Stimulated activated CD4-positive, alpha-beta T cell treated with anti-CD3 and anti-CD28 coated beads, Interleukin-1b, Interleukin-23, amount 100 ng/mL, for 48 hours (primary cell): ENCODE measurements at places on chromosomes 16 and 17.

DNA sequence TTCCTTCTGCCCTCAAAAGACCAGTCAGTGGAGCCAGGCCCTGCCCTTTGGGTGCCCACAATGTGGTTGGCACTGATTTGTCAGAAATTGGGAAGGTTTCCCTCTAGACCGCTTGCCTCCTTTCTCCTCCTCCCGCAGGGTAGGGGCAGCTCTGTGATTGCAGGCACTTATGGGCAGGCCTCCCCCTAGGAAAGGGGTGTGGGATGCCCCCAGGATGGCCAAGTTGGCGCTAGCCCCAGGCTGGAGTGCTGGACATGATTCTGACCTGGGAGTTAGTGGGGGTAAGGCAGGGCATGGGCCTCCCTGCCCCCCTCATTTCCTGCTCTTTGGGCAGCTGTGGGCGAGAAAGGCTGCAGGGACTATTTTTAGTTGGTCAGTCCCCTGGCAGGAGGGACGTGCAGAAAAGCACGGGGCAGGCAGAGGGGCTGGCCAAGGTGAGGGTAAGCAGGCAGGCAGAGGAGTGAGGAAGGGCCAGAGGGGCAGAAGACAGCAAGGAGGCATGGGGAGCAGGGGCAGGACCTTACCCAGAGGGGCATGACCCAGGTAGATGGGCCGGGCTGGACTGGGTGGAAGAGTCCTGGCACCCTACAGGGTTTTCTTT is 3.3 kb downstream of the RARA start:
- DNase-seq = no peak

GRCh38 chr17:15780188-15780587 is 48.1 kb downstream of the TBC1D26 start:
- DNase-seq = no peak

GRCh38 chr17:17761894-17762743 is 74.7 kb downstream of the SREBF1 start:
- DNase-seq = no peak

GRCh38 chr17:50903604-50904517 is 37.7 kb upstream of the TOB1 start:
- peak; percentile 67 for DNase-seq

- no peak for DNase-seq
Measured at GRCh38 chr17:42997390-42997983, 732 bp upstream of the RPL27 start.

- DNase-seq = no peak
Measured at GRCh38 chr17:44320066-44320465, 4.6 kb downstream of the SLC25A39 start.

DNA sequence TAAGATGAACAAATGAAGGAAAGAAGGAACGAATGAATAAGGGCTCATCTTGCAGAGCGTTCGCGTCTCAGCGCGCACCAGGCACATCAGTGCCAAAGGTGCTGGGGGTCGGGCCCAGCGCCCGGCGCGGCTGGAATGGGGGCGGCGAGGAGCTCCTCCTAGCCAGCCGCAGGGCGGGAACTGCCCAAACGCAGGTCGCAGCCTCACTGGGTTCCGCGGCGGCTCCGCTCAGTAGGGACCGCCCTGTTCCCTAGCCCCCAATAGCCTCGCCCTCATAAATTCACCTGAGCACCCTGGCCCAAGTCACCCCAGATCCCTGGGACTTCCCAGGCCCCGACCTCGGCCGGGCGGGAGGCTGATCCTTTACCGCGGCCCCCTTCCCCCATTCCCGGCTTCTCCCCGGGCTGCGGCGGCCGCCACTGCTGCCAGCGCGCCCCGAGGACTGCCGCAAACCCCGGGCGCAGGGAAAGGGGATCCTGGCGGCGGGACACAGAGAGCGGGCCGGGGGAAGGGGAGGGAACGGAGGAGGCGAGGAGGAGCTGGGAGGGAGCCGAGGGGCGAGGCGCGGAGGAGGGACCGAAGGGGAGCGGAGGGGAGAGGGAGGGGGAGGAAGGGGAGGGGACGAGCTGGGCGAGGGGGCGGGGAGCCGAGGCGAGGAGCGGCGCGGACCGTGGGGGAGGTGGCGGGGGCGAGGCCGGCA is 377 bp upstream of the CRHR1 start:
- DNase-seq = no peak

- DNase-seq = no peak
Measured at GRCh38 chr17:79942011-79942405, 93.7 kb downstream of the TBC1D16 start.

- DNase-seq = no peak
Measured at GRCh38 chr16:77723108-77723514, 797 bp downstream of the NUDT7 start.

DNA sequence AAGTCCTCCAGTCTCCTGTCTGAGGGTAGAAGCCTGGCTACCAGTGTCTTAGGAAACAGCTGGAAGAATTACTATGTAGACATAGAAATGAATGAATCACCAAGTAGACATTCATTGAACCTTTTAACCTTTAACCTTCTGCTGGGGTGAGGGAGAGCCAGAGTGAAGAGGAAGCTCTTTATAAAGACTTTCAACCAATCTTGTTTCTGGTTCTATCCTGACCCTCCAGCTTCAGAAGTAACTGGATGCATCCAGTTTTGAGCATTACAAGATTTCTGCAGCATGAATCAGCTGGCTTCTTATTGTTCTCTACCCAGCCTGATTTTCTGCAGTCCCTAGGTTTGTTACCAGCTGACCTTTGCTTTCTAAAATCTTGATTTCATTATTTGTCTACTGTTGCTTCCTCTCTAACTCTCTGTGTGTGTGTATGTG is 8.5 kb downstream of the TEKT1 start:
- no peak for DNase-seq

- DNase-seq = no peak
Measured at GRCh38 chr16:54934481-54935265, 4.0 kb downstream of the IRX5 start.

DNA sequence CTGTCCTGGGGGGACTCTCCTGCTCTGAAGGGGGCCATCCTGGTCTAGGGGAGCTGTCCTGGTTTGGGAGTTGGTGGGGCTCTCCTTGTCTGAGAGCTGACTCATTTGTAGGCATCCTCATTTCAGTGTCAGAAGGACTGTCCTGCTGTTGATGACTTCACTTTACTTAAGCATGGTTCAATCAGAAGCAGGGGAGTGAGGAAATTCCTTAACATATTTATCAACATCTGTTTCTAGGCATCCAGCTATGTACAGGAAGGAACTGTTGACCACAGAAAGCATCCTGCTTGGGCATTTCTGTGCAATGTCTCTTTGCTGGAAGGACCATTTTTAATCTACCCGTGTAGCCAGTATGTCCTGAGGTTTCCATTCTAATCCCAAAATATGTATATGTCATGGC is 502.7 kb upstream of the HSBP1 start:
- no peak for DNase-seq

DNA sequence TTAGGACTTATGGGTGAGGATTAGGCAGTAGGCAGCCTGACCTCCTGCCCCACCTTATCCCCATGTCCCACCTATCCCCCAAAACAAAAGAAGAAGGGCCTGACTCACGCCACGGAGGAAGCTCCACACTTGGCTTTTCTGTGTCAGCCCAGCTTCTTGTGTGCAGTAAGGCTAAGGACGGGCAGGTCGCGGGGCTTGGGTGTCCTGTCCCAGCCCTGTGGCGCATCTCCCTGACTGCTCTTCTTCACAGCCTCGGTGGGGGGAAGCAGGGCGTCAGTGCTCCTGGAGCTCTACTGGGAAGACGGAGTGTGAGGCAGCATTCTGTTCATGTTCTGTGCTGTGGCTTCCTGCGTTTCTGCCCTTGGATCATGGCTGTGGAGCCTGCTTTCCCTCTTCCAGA is 34.6 kb upstream of the ALDH3A2 start:
- no peak for DNase-seq

DNA sequence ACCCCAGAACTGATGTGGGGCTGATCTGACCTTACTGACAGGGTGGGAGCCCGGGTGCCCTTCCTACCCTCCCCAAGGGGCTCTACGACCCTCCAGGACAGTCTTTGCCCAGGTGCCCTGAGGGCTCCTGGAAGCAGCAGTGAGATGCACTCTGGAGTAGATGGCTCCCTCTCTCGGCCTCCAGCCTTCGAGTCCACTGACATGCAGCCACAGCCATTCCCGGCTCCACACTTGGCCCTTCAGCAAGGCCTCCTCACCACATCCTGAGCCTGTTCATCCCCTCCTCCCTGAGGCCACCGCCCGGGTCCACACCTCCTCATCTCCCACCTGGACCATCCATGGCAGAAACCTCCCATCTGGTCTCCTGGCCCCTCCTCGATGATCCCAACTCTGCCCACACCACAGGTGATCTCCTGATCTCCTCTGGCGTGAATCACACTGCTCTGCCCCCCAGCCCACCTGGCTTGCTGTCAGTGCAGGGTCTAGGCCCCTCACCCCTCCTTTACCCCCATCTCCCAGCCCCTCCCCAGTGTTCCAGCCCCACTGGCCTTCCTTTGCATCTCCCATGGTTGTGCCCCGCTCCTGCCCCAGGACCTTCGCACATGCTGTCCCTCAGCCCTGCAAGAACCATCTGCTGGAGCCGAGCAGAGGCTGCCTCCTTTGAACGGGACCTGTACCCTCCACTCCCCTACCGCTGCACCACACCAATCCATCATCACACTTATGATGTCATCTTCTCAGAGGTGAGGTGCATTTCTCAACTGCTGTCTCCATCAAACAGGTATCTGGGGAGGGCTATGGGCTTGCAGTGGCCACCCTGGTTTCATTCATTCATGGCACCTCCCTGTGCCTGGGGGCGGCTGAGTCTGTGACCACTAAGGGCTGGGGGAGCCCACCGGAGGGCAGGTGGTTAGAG is 44.7 kb downstream of the SOCS1 start:
- no peak for DNase-seq

DNA sequence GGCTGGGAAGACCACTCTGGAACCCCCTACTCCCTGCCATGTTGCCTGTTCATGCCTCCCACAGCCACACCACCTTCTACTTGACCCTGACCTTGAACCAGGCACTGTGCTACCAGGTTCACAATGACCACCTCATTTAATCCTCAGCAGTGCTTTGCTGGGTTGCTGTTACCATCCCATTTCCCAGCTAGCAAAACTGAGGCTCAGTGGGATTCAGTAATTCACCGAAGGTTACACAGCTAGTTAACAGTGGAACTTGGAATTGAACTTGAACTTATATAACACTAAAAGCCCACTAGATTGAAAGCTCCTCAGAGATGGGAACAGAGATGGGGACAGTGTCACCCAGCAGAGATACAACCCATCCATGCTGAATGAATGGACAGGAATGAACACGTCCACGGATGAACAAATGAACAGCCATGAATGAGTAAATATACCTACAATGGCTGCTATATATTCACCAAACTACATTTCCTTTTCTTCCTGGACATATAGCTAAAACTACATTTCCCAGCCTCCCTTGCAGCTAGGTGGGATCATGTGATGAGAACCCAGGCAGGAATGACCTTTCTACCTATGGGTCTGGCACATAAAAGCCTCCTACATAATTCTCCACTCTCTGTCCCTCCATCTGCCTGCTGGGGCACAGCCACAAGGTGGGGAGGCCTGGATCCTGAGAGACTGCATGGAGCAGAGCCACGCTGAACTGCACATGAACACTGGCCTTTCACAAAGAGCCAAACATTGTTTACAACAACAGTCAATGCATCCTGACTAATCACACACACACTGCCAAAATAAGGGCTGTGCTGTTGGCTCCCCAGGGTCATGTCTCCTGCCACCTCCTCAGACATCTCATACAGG is 94.8 kb downstream of the RMI2 start:
- no peak for DNase-seq

DNA sequence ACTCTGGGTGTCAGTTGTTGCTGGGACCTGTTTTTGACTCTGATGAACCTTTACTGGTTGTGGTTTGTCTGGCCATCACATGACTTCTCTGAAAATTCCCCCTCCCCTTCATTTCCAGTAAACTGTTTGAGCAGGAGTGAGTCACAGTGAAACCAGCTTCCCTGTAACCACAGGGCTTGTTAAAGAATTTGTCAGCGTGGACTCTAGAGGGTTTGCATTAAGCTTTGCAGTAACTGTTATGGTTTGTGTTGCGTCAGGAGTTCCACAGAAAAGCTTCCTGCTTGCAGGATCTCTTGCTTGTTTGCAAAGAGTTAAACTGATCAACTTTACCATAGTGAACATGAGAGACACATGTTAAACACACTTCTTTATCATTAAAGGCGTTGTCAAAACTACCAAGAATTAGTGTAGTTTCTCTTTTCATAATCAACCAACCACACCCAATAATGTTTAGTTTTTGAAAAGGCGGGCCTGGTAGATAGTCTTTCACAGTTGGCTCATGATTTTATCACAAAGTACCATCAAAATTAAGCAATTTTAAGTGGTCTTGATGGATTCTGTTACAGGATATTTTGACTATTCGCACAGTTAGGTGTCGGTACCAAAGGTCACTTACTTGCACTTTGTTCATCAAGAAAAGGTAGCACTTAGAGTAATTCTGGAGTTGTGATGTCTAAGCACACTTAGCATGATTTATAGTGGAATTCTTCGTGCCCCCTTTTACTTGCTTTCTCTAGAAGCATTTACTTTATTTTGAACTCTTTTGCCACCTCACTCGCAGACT is 79.3 kb downstream of the VMP1 start:
- peak; percentile 88 for DNase-seq

- no peak for DNase-seq
Measured at GRCh38 chr17:76036497-76037261, 9.6 kb upstream of the EVPL start.

DNA sequence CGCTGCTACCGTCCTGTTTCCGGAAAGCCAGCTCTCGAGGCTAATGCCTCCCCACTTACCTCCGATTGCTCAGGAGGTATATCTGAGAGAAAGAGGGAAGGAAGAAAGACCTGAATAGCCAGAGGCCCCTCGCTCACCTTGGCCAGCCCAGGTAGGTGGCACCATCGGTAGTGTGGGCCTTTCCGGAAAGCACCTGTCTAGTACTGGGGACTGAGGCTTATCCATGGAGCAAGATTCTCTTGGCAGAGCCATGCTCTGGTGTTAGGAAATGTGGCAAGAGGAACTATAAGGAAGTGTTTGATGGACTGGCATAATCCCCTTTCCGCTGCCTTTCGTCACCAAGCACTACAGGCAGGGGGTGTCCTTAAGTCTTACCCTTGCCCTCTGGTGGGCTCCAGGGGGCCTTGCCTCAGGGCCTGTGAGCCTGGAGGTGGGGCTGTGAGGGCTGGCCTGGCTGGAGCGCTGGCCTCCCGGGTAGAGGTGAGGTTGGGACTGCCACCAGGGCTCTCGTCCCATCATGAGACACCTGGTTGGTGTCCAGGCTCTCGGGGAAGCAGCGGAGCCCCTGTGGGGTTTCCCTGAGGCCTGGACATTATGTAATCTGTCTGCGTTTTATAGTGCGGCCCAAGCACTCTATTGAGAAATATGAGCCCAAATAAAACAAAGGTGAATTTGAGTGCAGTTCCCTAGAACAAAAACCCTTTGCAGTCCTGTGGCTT is 2.9 kb downstream of the CMIP start:
- DNase-seq = no peak

DNA sequence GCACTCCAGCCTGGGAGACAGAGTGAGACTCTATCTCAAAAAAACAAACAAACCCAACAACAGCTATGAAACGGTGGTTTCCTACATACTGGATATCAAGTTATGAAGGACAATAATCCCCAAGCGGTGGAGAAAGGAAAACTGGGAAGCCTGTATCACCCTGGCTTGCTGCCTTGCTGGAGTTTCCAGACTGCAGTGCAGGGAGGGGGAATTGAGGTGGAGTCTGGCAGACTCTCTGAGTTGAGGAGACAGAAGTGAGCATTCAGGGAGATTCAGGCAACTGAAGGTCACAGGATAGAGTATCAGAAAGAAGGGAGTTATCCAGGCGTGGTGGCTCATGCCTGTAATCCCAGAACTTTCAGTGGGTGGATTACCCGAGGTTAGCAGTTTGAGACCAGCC is 11.9 kb downstream of the QRICH2 start:
- DNase-seq = no peak

GRCh38 chr16:64544859-64545258 is 577.0 kb downstream of the CDH11 start:
- no peak for DNase-seq

GRCh38 chr17:8073627-8074484 is 13.7 kb downstream of the ALOX12B start:
- DNase-seq = peak; percentile 84
